Activated CD4-positive, alpha-beta T cell treated with anti-CD3 and anti-CD28 coated beads, Interleukin-2, amount 50 U/mL, for 48 hours (primary cell): ENCODE measurements at places on chromosomes 5 and 9.

GRCh38 chr5:172559004-172559932 is 81.8 kb upstream of the NEURL1B start:
- no peak for DNase-seq

DNA sequence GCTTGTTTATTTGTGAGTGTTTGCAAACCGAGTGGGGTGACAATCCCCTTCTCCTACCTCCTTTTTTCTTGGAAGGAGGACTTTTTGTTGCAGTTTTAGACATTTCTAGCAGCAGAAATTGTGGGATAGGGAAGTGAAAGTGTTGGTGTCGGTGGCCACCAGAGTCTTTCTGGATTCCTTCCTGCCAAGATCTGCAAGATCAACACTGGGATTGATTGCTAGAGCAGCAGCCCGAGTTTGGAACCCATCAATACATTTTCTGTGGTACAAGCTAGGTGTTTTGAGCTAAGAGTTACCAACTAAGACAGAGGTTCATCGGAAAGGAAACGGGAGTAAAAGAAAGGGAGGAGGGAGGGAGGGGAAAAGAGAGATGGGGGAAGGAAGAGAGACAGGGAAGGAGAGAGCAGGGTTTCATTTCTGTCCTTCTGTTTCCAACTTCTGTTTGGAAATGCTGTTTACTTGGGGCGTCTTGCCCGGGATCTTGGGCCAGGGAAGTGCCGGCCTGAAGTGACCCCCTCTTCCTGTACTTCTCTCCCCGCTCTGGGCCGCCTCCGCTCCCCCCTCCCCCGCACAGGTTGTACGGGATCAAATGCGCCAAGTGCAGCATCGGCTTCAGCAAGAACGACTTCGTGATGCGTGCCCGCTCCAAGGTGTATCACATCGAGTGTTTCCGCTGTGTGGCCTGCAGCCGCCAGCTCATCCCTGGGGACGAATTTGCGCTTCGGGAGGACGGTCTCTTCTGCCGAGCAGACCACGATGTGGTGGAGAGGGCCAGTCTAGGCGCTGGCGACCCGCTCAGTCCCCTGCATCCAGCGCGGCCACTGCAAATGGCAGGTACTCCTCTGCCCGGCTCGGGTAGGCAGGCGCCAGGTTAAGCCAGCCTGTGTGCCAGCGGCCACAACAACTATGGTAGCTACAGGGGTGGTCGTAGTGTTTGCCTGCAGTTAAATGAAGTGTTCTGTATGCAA is 4.0 kb downstream of the ISL1 start:
- no peak for DNase-seq

- DNase-seq, result no peak
Measured at GRCh38 chr5:157485340-157485739, 25.3 kb downstream of the NIPAL4 start.

- DNase-seq, result no peak
Measured at GRCh38 chr5:52693836-52694235, 93.9 kb upstream of the ITGA1 start.

GRCh38 chr5:143311955-143312354 is 91.5 kb downstream of the NR3C1 start:
- DNase-seq, result no peak

DNA sequence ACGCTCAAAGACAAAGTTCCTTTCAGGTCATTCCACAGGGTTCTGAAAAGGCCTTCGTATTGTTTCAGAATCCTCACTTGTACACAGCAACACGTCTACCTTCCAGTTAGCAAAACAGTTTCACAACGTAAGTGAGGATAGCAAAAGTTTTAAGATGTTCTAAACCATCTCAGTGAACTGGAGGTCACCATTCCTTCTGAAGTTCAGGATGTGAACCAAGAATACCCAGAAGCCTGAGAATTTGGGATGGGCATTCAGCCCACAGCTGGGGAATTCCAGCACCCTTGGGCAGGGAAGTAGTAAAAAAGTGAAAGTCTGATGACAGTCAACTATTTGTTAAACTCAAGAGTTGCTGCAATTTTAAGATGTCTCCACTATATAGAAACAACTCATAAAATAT is 224.5 kb downstream of the BNC2 start:
- no peak for DNase-seq

- DNase-seq, result no peak
Measured at GRCh38 chr9:114278881-114279570, 43.9 kb upstream of the ORM1 start.

GRCh38 chr9:111924281-111924680 is 27.7 kb downstream of the UGCG start:
- no peak for DNase-seq

DNA sequence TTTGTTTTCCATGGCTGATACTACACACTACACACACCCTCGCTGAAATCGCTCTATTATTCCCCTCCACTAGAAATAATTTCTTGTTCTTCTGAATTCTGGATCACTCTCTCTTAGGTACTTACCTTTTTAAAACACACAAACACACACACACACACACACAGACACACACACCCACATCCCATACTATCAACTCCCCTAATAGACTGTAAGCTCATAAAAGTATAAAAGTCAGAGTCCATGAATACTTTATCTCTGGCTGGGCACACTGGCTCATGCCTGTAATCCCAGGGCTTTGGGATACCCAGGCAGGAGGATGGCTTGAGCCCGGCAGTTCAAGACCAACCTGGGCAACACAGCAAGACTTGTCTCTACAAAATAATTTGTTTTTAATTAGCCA is 11.1 kb downstream of the STRBP start:
- no peak for DNase-seq

GRCh38 chr9:82124090-82124489 is 135.5 kb downstream of the SPATA31D1 start:
- DNase-seq, result no peak

- no peak for DNase-seq
Measured at GRCh38 chr5:91598216-91598615, 215.1 kb upstream of the ARRDC3 start.

DNA sequence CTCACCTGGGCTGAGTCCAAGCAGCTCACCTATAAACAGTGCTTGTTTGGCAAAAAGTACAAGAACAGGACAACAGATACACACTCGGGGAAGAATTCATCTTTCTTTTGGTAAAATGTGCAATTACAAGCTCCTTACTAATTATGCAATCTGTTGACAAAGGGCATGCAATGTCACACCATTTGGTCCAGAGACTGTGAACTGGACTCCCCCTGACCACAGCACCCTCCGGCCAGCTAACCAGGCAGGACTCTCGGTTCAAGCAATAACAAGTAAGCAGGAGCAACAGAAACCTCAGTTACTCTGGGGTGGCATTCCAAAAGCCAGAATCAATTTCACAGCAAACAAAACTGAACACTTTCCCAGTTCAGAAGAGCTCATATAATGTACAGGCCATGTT is 113.8 kb downstream of the GNAQ start:
- no peak for DNase-seq

DNA sequence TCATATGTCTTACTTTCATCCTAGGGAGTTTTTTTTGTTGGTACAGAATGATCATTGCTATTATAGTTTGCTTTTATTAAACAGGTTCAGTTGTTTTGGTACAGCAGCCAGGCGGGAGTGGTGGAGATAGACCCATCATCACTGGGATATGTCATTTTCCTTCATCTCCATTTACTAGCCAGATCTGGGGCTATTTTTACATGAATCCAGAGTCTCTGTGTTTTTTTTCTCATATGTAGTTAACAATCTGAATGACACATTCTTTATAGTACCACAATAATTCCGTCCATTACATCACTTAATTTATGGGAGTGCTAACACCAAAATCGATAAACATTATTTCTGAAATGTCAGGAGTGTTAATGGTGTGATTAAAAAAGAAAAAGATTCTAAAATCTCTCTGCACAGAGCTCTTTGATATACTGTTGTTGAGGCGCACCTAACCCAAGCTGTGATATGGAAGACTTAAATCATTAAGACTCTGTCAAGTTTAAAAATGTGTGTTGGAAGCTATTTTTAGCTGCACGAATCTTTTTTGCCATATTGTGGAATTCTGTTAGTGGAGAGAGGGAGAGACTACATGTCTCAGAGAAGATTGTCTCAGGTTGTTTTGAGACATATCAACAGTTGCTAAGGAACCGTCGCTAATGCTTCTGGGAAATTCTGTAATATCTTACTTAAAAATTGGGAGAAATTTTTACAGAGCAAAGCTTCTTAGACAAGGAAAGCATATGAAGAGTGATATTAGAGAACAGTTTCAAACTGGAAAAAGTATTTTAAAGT is 59.6 kb downstream of the RPS23 start:
- DNase-seq, result no peak

- DNase-seq, result no peak
Measured at GRCh38 chr5:114448481-114448880, 86.6 kb downstream of the KCNN2 start.

DNA sequence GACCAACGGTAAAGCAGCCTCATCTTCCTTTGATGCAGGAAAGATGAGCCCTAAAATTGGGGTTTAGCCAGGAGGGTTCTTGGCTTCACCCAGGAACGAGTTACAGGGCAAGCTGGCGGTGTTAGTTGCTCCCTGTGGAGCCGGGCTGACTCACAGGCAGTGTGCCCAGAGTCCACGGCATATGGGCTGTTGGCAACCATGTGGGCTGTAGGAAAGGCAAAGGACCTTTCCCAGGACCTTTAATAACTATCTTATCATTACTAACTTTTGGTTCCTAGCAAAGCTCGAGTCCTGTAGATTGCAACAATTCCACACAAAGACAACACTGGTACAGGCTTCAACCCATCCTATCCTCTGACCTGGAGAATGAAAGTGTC is 29.8 kb upstream of the CLPTM1L start:
- no peak for DNase-seq

GRCh38 chr5:170427672-170428236 is 38.6 kb upstream of the KCNMB1 start:
- no peak for DNase-seq

GRCh38 chr5:159944056-159944600 is 27.8 kb downstream of the ADRA1B start:
- DNase-seq, result no peak

DNA sequence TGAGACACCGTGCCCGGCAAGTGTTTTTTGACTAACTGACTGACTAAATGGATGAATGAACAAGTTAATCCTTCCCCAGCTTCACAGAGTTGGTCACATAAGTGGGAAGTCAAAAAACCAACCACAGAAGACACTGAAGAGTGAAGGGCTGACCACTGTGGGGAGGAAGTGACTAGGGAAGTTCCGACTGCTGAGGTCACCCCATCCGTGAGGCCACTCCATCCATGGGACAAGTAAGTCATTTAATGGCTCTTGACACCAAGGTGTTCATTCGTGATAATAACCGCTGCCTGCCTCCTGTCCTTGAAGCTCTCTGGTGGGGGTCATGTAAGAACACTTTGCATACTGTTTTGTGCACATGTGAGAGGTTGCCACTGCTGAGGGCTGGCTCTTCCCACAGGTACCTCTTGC is 22.2 kb upstream of the CXCL14 start:
- no peak for DNase-seq

- DNase-seq, result no peak
Measured at GRCh38 chr5:387491-388265, 55.3 kb upstream of the EXOC3 start.

DNA sequence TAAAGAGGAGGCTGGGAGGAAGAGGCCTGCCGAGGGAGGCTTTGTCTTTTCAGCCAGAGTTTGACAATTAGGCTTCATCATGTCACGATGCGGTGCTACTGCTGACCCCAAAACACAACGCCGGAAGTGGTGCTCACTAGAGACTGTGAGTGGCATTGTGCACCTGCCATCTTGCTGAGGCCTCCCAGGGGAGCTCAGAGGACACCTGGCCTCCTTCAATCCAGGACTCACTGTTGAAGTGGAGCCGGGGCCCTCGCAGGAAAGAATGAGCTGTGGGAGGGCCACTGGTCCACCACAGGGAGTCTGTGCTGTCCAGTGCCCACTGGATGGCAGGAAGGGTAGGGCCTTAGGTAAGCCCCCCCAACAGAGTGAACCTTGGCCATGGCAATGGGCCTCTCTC is 12.7 kb upstream of the SLC25A48 start:
- no peak for DNase-seq

GRCh38 chr9:134205672-134206310 is 41.4 kb upstream of the RNU6ATAC start:
- no peak for DNase-seq

DNA sequence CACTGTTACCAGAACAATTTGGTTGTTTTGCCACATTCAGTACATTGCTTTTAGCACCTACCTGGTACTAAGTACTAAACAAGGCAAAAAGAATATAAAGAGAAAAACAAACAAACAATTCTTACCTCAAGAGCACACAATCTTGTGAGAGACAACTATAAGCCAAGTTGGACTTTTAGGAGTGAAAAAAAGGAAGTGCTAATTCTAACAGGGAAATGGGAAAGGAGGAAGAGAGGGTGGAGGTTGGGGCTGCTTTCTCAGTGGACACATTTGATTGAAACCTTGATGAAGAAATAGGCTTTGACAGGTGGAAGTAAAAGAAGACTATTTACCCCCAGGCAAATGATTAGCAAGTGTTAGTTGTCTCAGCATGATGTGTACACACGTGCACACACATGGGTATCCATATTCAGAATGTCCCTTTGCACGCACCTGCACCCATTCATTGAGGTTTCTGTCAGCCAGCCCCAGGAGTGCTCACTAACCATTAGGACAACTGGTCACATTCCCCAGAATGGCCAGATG is 302.6 kb downstream of the ACTL7B start:
- no peak for DNase-seq

DNA sequence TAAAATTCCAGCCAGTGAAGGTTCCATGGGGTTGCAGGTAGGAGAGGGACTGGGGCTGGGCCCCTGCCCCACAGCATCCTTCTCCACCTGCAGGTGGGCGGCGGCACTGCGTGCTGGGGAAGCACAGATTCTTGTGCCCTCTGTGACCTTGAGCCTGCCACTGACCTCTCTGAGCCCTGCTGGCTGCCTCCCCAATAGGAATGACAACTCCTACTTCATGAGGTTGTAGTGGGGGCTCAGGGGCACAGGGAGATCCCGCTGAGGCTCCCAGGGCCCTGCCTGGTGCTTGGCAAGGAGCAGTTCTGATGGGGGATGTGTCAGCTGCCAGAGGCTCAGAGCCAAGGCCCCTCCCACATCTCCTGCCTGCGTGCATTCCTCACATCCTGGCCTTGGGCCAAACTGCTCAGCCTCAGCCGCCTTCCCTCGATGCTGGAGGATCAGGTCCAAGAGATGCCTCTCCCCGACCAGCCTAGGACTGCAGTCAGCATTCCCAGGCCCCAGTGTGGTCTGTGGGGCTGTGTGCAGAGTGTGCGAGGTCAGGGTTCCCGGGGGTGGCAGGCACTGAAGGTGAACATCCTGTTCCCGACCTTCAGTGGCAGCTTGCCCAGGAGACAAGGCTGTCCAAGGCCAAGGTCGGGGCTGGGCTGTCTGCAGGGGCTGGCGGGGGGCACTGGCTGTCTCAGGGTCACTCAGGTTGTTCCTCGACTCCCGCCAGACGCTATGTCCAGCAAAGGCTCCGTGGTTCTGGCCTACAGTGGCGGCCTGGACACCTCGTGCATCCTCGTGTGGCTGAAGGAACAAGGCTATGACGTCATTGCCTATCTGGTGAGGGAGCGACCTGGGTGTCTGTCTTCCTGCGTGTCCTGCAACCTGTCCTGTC is 7.0 kb downstream of the ASS1 start:
- peak; percentile 30 for DNase-seq

DNA sequence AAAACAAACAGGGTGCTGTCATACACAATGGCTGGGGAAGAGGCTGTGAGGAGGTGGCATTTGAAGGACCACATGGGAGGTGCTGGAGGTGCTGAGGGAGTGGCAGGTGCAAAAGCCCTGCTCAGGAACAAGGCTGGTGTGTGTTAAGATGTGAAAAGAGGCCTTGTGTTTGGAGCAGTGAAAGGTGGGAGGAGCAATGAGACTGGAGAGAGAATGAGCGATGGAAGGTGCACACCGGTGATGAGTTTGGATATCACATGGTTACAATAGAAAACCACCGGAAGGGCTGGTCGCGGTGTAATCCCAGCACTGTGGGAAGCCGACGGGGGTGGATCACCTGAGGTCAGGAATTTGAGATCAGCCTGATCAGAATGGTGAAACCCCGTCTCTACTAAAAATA is 9.2 kb upstream of the FIBCD1 start:
- no peak for DNase-seq
